ENCODE measurements at places on chromosomes 6 and 20.

DNA sequence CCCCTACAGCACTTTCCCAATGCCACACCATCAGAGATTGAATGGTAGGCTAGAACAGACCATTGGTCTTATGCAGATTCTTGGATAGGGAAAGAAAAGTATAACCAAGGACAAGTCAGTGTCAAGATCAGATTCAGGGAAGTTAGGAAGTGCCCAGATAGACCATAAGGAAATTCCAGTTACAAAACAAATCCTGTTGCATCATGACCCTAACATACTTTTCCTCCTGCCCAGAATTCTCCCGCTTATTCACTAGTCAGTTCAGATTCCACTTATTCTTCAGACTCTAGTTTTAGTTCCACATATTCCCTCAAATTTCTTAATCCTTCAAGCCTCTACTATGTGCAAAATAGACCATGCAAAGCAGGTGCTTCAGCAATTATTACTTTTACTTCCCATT is 20.7 kb downstream of the METTL24 start:
- DNase-seq, result no peak

DNA sequence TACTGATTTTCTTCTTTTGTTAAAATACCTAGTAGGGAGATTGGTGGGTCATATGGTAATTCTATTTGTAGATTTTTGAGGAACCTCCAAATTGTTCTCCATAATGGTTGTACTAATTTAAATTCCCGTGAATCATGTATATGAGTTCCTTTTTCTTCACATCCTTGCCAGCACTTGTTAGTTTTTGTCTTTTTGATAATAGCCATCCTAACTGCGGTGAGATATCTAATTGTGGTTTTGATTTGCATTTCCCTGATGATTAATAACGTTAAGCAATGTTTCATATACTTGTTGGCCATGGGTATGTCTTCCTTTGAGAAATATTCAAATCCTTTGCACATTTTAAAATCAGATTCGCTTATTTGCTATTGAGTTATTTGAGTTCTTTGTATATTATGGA is 110.9 kb downstream of the JAG1 start:
- no peak for DNase-seq

DNA sequence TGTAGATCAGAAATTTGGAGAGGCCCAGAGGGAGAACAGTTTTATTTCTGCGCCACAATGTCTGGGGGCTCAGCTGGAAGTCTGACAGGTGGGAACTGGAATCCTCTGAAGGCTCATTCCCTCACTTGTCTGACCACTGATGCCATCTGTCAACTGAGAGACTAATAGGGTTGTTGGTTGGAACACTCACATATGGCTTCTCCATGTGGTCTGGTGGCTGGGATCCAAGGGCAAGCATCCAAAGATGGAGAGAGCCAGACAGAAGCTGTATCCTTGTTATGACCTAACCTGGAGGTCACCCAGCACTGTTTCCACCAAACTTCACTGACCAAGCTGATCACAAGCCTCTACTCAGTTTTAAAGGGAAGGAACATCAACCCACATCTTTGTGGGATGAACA is 117.9 kb upstream of the AKAP12 start:
- no peak for DNase-seq

GRCh38 chr20:47691625-47692024 is 93.7 kb downstream of the SULF2 start:
- DNase-seq, result no peak

GRCh38 chr6:24429146-24429545 is 26.4 kb downstream of the MRS2 start:
- DNase-seq, result no peak
